ENCODE measurements at places on chromosomes 11 and 22.

- DNase-seq: no peak
These were observed at the start of gene TIMP3 for GRCh38 chr22:32801537-32802236. Gene TIMP3, plus strand, starts transcription at chr22:32801705. Its CDS starts 297 bp downstream, at chr22:32802002.

DNA sequence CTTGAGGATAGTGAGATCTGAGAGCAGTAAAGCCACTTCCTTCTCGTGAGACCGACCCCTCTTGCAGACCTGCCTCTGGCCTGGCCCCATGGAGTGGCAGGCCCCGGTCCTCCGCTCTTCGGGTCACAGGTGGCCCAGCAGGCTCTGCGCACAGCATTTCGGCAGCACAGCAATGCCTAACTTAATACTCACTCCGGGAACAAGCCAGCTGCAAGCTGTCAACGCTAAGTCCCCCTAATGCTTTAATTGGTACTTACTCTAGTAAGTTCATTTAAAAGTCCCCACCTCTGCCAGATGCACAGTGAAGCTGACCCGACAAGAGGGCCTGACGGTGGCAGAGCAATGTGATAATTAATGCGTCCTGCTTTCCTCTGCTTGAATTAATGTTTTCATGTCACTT is 349.3 kb upstream of the B3GAT1 start:
- DNase-seq: no peak

GRCh38 chr11:56950510-56950909 is 38.2 kb upstream of the OR5AK2 start:
- no peak for DNase-seq

DNA sequence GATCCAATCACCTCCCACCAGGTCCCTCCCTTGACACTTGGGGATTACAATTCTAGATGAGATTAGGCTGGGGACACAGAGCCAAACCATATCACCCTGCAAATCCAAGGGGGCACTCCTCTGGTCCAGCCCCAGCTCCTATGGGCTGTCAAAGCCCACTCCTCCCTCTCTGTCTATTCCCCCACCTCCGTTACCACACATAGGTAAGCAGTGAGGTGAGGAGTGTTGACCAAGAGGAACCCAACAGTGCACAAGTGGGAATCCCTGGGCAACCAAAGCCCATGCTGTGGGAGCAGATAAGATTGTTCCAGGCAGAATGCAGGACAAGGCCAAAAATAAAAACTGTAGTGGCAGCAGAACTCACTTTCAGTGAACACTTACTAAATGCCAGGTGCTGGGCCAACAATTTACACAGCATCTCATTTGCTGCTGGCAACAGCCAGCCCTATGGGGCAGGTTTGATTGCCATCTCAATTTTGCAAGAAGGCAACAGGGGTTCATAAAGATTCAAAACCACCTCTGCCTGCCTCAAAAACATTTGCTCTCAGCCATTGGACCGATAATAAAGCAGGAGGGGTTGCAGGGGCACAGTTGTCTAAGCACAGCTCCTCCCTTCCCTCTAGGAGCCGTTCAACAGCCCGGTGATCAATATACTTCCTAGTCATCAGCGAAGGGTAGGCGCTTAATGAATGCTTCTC is 8.9 kb downstream of the SDF2L1 start:
- DNase-seq: no peak
